GM13977 (cell line): ENCODE measurements at places on chromosomes 5 and 9.

- no peak for DNase-seq
Observed at GRCh38 chr9:136595245-136596153, 49.7 kb upstream of the NOTCH1 start.

GRCh38 chr5:82332886-82333615 lies 54.9 kb upstream of the RPS23 start:
- DNase-seq = no peak

DNA sequence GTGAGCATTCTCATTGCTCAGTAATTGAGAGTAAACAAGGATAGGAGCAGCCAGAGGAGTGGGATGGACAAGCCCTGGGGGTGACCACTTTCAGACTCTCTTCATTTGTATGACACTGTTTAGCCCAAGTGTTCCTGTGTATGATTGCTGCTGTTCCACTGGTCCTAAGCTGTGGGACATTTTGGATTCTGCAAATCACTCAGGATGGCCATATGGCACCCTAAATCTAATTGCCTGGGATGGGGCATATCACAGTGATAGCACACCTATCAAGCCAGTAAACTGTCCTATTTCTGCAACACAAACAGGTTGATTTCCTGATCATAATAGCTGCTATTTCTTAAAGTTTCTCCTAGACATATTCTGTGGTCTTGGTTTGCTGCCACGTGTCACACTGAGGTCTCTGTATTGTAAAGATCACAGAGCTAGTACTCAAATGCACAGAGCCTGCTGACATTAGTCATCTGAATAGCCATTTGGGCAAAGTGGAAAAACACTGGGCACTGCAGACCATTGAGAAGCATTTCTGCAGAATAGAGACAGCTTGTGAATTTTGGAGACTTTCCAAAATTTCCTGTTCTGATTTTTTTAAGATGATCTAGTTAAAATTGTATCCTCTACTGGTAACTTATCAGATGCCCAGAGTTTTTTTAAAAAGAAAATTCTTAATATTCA lies 320.2 kb downstream of the RFX3 start:
- no peak for DNase-seq

GRCh38 chr5:112686675-112687074 lies 51.0 kb upstream of the APC start:
- DNase-seq = no peak

DNA sequence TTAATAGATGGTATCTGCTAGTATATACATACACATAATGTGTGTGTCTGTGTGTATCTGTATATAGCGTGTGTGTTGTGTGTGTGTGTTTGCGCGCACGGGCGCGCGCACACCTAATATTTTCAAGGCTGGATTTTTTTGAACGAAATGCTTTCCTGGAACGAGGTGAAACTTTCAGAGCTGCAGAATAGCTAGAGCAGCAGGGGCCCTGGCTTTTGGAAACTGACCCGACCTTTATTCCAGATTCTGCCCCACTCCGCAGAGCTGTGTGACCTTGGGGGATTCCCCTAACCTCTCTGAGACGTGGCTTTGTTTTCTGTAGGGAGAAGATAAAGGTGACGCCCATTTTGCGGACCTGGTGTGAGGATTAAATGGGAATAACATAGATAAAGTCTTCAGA lies 757 bp downstream of the FXN start:
- peak; percentile 53 for DNase-seq

- DNase-seq = no peak
Observed at GRCh38 chr5:90191352-90192045, 218.1 kb downstream of the CETN3 start.

DNA sequence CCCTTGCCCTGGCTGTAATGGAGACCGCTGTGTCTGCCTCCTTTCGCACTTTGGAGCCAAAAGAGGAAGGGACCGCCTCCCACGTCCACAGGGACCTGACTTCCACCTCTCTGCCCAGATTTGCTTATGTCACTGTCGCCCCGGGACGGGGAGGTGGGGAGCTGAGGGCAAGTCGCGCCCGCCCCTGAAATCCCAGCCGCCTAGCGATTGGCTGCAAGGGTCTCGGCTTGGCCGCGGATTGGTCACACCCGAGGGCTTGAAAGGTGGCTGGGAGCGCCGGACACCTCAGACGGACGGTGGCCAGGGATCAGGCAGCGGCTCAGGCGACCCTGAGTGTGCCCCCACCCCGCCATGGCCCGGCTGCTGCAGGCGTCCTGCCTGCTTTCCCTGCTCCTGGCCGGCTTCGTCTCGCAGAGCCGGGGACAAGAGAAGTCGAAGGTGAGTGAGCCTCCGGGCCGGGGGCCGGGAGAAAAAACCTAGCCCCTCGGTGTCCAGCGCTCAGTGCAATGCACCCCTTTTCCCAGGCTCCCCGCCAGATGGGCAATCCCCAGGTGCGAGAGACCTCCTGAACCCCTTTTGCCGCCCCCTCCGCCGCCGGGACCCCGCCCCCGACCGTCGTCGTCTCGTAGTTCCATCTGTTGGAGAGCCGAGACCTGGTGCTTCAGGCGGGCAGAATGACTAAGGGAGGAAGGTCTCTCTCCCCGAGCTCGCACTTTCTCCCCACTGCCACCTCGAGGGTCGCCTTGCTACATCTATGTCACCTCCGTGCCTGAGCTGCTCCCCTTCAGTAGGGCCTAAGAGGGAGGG lies at the start of gene GPX3:
Gene GPX3 (plus strand): TSS at position 288 of the 807 bp plus-strand sequence. CDS start 64 bp downstream, at position 352.
- DNase-seq = peak; percentile 71
